ENCODE measurements at places on chromosomes 12 and 14.

- DNase-seq = peak; percentile 46
Measured at GRCh38 chr12:47744005-47744651, 14.6 kb downstream of the RAPGEF3 start.

GRCh38 chr12:90974286-90974685 is 19.3 kb upstream of the CCER1 start:
- no peak for DNase-seq

- no peak for DNase-seq
Measured at GRCh38 chr12:56995930-56996496, 10.3 kb downstream of the ZBTB39 start.

- DNase-seq = no peak
Measured at GRCh38 chr14:66575014-66575413, 67.1 kb downstream of the GPHN start.

DNA sequence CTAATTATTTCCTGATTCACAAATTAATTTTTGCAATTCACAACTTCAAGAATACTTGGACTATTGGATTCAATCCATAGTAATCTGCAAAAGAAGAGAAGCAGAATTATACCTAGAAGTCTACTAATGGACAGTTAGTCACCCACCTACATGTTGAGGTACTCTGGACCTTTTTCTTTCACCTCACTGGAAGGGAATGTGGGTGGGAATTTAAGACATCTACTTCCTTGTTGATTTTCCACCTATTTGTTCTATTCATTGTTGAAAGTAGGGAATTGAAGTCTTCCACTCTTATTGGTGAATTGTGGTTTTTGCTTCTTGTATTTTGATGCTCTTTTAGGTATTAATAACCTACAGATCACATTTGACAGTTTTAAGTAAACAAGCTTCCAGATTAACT is 11.0 kb downstream of the RESF1 start:
- no peak for DNase-seq

All from activated naive CD8-positive, alpha-beta T cell treated with anti-CD3 and anti-CD28 coated beads for 36 hours (primary cell).